ENCODE measurements at places on chromosomes 2 and 18.

- DNase-seq = no peak
Measured at GRCh38 chr18:57331718-57332117, 20.6 kb upstream of the ST8SIA3 start.

DNA sequence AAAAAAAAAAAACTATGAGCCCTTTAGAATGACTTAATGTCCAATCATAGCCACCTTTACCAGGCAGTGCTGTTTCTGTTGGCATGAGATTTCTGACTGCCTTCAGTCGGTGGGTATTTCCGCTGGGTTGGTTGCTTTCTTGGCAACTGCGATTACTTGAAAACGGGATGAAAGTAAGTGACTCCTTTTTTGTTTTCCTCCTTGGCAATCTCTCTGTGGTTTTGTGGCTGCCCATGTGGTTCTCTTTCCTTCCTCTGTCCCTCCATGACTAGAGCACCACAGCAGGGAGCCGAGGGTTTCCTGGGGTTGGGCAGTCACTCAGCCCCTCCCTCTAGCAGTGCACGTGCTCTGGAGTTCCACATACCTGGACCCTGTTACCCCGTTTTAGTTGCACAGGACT lies 112.1 kb downstream of the KLHL29 start:
- no peak for DNase-seq

DNA sequence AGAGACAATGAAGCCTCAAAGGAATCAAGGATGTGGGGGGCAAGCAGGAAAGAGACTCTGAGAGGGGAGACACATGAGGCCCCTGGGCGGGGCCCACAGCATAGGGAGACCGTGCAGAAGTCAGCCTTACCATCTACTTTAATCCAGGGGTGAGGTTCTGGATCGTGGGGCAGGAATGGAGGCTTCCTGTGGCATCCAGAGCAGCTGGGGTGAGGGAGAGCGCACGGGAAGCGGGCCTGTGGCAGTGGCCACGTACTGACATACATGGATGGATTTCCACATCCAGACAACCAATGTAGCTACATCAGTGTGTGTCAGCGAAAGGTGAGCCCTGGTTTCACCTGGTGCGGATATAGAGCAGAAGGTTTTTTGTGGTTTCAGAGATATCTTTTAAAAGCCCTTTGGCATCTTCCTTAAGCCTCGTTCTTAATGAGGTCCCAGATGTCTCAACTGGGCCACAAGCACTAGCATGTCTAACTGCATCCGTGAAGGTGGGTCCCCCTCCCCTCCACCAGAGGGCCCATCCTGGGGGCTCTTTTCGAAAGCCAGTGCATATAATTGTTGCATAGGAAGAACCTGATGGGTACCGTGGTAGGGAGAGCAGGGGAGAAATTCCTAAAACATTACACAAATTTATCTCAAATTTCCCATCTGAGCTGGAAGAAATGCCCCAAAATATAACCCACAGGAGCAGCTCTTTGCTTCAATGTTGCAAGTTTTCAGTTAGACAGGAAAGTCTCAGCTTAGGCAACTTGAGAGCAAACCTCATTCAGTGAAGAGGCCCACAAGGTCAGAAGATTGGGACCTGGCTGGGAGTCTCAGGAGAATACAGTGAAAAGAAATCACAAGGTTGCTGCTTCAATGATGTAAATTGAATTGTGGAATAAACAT lies 90.9 kb downstream of the SP3 start:
- DNase-seq = no peak

GRCh38 chr18:47522359-47522758 lies 270.9 kb upstream of the SKOR2 start:
- DNase-seq = no peak

DNA sequence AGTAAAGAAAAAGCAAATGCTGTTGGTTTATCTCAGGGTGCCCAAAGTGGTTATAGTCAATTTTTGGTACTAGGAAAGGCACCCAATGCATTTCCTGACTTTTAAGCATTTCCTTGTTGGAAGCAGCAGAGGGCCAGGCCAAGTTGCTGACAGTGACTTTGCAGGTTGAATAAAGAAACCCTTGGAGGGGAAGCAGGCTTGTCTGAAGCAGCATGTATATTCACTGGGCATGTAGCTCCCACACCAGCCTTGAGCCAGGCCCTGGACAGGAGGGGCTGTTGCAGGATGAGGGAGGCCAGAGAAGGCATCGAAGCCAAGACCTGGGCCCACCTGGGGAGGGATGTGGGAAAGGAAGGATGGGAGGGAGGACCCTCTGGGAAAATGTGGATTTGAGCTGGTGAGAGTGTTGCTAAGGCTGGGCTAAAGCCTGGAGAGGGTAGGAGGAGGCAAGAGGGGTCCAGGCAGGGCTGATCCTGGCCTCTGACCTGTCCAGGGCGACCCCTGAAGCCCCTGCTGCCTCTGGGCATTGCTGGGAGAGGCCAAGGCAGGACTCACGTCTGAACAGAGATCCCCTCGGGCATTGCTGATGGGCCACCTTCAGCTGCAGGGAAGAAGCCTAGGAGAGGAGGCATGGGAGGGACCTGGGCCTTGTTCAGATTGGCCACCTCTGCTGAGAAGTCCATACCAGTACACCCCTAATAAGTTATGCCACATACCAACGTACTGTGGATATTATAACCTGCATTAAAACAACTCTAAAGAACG lies 79.6 kb downstream of the STPG4 start:
- DNase-seq = no peak

DNA sequence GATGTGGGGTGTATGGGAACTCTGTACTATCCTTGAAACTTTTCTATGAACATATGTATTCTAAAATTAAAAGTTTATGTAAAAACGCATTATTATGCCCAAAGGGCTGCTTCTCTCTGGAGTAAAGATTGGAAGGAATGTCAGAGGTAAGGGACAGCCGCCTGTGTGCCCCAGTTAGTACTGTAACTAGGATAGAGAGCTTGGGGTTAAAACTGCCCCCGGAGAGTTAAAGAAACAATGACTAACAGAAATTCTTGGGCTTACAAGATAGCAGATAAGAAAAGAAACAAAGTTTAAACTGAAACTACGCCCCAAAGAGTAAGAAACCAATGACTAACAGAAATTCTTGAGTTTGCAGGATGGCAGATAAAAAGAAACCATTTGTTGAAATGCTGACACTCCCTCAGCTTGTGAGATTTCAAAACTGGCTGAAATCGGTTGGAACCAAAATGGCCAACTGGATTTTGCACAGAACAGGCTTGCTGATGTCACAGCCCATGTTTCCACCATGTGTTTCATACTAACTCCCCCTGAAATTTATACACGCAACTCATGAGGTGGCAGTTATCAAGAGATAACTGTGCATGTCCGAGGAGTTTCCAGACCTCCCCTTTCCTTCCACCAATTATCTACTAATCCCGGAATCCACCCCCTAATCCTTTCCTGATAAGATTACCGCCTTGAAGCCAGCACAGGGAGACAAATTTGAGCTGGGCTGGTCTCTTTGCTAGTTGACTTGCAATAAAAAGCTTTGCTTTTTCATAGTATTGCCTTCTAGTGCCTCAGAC lies 8.7 kb upstream of the TXNDC2 start:
- no peak for DNase-seq

GRCh38 chr2:176178038-176178756 lies 10.3 kb upstream of the HOXD1 start:
- no peak for DNase-seq

- DNase-seq = no peak
Measured at GRCh38 chr2:151657667-151658076, 76.6 kb downstream of the NEB start.

- DNase-seq = no peak
Measured at GRCh38 chr18:58496231-58496630, 132.7 kb downstream of the ALPK2 start.

DNA sequence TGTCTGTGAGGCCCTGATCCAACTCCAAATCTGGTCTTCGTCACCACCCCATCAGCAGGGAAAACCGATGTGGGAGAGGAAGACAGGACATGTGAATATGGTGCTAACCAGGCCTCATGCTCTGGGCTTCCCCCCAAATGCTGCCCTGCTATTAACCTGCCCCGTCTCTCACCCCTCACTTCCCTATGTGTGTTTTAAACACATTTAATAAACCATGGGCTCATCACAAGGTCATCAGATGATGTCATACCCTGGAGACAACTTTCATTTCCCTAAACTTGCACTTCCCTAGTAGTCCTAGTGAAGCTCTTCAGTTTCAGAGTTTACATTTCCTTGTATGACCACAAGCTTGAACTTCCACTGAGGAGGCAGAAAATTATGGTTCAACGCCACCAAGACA lies 49.9 kb downstream of the CD8B2 start:
- no peak for DNase-seq

DNA sequence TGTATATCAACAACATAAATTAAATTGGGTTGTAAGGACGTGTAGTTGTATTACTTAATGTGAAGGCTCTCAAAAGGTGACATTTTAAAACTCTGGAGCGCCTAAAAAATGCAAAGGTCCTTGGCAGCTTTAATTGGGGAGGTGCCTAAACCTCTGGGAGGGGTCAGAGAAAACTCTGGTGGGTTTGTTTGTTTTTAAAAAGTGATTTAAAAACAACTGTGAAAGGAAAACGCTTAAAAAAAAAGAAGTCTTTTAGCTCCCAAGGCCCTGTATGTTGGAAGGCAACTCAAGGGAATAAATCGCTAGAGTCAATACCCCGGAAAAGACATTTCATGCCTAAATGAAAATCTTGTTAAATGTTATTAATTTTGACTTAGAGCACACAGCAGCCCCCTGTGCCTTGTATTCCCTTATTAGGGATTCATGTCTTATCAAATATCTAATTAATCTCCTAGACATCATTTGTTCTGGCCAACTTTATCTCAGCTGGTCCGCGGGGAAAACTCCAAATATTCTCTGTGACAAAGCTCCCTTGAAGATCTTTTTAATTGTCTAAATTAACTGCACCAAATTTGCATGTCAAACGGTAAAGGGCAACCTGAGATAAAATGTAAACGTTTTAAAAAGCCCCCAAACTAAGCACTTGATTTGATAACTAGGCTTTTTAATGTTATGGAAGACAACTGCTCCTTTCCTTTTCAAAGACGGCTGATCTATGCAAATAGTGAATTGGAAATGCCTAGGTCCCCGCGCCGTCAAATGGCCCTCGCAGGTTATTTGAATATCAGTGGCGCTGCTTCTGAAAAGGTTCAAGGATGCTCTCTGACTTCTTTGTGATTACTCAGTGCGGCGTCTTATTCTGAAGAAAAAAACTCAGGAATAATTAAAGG lies 4.2 kb downstream of the SP9 start:
- DNase-seq = no peak

DNA sequence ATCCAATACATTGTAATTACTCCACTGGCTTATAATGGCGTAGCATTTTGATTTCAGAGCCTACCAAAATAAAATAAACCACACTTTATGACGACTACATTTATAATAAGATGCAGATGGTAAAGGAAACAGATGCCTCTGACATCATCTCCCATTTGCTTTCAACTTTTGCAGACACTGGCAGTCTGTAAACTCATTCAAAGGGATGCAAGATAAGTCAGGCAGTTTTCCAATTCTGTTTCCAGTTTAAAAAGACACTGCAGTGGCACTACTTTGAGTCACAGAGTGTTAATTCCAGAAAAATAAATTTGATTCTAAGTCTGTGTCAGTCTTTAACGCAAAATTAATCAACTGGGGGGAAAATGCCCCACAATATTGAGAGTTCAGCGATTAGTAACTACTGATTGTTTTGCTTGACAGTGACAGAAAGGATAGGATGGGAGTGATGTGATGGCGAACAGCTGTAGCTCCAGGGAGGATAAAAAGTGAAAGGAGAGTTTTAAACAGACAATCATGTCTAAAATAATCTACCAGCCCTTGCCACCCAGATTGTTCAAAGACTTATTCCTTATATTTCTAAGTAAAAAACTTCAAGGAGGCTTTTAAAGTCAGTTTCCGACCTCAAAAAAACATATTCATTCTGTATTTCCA lies 6.7 kb downstream of the DSEL start:
- no peak for DNase-seq

GRCh38 chr18:1227025-1227424 lies 322.4 kb downstream of the ADCYAP1 start:
- no peak for DNase-seq

GRCh38 chr2:189821953-189822748 lies 37.9 kb downstream of the PMS1 start:
- DNase-seq = no peak

DNA sequence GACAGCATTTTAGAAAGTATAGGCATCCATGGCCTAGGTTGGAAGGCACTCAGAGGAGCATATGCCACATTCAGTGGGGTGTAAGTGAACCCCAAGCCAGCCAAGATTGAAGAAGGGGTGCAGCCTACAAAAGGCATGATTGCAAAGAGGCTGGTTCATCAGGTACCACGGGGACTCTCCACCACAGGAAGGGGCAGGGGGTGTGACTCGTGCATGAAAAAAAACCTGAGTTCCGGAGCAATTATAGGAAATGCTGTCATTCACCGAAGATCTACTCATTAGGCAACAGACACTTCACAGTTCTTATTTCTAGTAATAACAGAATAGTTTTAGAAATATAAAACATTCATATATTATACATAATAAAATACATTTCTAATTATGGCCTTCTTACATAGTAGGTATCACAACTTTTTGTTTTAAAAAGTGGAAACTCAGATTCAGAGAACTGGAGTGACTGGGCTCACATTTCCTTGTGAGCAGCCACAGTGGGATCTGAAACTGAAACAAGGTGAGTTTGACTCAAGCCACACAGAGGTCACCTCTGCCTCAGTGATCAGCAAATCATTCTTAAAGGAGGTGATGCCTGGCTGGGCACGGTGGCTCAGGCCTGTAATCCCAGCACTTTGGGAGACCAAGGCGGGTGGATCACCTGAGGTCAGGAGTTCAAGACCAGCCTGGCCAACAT lies 188.4 kb upstream of the GYPC start:
- DNase-seq = no peak

DNA sequence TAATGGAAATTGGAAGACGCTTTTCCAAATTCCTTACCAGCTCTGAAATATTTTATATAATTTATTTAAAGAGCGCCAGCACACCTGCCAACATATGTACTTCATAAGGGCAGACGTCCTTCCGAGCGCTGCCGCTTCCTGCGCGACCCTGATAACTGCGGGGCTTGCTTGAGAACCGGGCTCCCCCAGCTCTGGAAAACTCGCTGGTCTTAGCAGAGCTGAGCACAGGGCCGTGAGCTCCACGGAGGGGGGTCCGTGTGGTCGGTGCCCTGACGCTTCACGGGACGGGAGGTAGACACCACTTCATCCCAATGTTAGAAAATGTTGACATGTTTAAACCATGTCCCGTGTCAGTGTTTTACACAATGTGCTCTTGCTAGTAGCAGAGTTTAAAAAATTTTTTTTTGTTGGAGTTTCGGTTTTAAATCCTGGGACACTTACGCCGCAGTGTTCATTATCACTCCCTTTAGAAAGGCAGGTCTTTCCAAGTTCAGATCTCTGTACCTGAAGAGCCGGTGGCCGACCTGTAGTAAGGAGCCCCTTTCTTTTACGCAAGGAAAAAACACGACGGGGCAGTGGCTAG lies 1.6 kb downstream of the NFATC1 start:
- DNase-seq = no peak

- DNase-seq = no peak
Measured at GRCh38 chr18:52150050-52150449, 189.9 kb upstream of the DCC start.

GRCh38 chr2:181306785-181307184 lies 150.4 kb upstream of the ITGA4 start:
- no peak for DNase-seq
